Osteoblast (primary cell): ENCODE measurements at places on chromosomes 4 and X. TPM values are rescaled to one million over a fixed set of nuclear protein-coding genes. Genes with fewer than 3 reads are reported as not detected.

PTPN13 gene
- total RNA-seq: 70.2 and 87.8 TPM in 2 replicates

DNA sequence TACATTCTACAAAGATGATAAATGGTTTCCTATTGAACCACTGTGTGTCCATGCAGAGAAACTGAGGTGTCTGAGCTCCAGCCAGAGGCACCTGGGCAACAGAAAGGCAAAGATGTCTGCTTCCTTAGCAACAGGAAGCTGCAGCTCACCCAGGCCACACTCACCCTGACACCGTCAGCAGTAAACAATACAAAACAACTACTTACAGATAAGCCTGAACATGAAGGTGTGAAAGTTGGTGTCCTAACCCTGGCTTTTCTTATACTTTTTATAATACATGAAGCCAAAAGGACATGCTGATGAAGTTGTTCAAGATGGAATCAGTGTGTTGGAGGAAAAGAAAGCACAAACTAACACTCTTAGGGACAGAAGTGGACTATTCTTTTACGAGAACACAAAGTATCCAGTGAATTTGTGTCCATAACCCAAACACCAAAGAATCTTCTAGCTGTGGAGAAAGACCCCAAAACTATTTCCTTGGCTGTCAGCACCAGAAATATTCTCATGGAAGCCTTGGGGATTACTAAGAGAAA, 117.3 kb downstream of the SYNPO2 start:
- no peak for DNase-seq

ARR3 gene
- not detected in 2 replicates for total RNA-seq

NXF2 gene
- not detected in 2 replicates for total RNA-seq

GRIA2 gene
- total RNA-seq: under 0.01 TPM in 1 of 2 replicates, not detected in the other

GRCh38 chr4:153021276-153021675, 85.2 kb downstream of the FHDC1 start:
- no peak for DNase-seq

TSR2 gene
- total RNA-seq: 9.0 and 10.0 TPM in 2 replicates

GRCh38 chr4:133865612-133866327, 335.8 kb downstream of the PABPC4L start:
- DNase-seq: no peak

- no peak for DNase-seq
Measured at GRCh38 chrX:16103625-16104024, 19.7 kb upstream of the GRPR start.

- DNase-seq: no peak
Measured at GRCh38 chrX:153782313-153782712, 1.5 kb downstream of the SRPK3 start.

PCYT1B gene
- total RNA-seq: 0.59 and 1.1 TPM in 2 replicates

GRCh38 chr4:126959056-126959745, 673.6 kb upstream of the INTU start:
- no peak for DNase-seq

DNA sequence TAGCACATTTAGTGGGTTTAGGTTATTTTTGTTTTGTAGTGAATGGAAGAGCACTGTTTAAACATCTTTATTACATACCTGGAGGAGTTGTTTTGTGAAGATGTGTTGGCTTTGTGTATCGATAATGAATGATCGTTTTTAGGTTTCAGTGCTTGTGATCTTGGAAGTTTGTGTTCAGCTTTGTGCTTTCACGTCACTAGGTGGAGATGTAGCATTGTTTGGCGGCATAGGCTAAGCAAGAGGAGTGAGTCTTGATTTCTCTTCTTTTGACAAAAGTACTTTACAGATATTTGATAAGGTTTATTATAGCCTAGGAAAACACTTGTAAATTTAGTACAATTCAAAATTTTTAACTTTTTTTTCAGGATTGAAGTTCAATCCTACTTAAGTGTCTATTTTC, 50.4 kb downstream of the PDK3 start:
- no peak for DNase-seq

- DNase-seq: no peak
Measured at GRCh38 chr4:27366104-27366823, 505.6 kb downstream of the STIM2 start.

- no peak for DNase-seq
Measured at GRCh38 chr4:78781924-78782323, 5.8 kb downstream of the BMP2K start.

FAM47E gene
- total RNA-seq: under 0.01 and 0.36 TPM in 2 replicates
